Left lung (tissue), 14 donors: ENCODE measurements at places on chromosomes 5 and 9. TPM values are rescaled to one million over a fixed set of nuclear protein-coding genes. Genes with fewer than 3 reads are reported as not detected.

DNA sequence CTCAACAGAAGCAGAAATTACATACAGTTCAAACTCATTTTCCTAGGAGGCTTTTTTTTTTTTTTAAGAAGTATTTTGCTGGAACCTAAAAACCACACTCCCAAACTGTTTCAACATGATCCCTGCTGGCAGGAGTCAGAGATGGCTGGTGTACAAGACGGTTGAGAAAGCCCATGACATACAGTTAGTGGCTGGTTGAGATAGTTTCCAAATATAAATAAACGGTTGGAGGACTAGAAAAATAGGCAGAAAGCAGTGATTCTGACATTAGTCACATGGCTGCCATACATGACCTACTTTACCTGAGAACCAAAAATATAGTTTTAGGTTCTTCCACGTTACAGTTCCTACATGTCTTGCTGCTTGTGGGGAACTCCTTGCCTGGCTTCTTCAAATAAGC is 31.7 kb upstream of the BASP1 start:
- DNase-seq = peak; percentile 81

- no peak for DNase-seq
Observed at GRCh38 chr5:65924366-65925043, 1.9 kb upstream of the ERBIN start.

DNA sequence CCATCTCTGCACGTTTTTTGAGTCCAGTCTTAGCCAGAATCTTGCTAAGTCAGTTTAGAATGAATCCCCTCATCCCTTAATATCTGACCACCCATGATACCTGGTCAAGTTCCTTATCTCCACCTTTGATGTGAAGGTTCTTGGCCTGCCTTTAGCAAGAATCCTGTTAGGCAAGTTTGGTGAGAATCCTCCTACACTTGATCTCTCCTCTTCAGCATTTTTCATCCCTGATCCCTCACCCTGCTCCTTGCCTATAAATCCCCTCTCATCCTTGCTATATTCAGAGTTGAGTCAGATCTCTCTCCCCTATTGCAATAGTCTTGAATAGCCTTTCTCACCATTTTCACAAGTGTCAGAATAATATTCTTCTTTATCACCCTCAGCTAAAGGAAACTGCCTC is 31.0 kb downstream of the SMIM23 start:
- DNase-seq = no peak

DBH gene
- 1.2 TPM for polyA plus RNA-seq

PCDHGA4 gene
- 2.9 TPM for polyA plus RNA-seq

GARIN3 gene
- not detected for polyA plus RNA-seq

- DNase-seq = peak; percentile 5
Observed at GRCh38 chr5:39148983-39149534, 70.3 kb downstream of the FYB1 start.

- no peak for DNase-seq
Observed at GRCh38 chr5:32419791-32420190, 24.7 kb downstream of the ZFR start.

SLCO6A1 gene
- not detected for polyA plus RNA-seq

DOCK2 gene
- 6.0 TPM for polyA plus RNA-seq

GRCh38 chr5:113223831-113224604 is 210.8 kb downstream of the TSSK1B start:
- no peak for DNase-seq

- no peak for DNase-seq
Observed at GRCh38 chr9:34647084-34647403, 569 bp downstream of the GALT start.

- no peak for DNase-seq
Observed at GRCh38 chr5:6090079-6090654, 288.2 kb downstream of the MED10 start.
